ENCODE measurements at places on chromosomes 13 and 19. TPM values are rescaled to one million over a fixed set of nuclear protein-coding genes. Genes with fewer than 3 reads are reported as not detected.

GRCh38 chr19:50432221-50433028 is at the start of gene MYBPC2:
Gene MYBPC2 (plus strand): TSS chr19:50432892. CDS start chr19:50432954, 62 bp downstream.
- DNase-seq = no peak

GRCh38 chr19:38143847-38144246 is 80.2 kb downstream of the DPF1 start:
- DNase-seq = no peak

DNA sequence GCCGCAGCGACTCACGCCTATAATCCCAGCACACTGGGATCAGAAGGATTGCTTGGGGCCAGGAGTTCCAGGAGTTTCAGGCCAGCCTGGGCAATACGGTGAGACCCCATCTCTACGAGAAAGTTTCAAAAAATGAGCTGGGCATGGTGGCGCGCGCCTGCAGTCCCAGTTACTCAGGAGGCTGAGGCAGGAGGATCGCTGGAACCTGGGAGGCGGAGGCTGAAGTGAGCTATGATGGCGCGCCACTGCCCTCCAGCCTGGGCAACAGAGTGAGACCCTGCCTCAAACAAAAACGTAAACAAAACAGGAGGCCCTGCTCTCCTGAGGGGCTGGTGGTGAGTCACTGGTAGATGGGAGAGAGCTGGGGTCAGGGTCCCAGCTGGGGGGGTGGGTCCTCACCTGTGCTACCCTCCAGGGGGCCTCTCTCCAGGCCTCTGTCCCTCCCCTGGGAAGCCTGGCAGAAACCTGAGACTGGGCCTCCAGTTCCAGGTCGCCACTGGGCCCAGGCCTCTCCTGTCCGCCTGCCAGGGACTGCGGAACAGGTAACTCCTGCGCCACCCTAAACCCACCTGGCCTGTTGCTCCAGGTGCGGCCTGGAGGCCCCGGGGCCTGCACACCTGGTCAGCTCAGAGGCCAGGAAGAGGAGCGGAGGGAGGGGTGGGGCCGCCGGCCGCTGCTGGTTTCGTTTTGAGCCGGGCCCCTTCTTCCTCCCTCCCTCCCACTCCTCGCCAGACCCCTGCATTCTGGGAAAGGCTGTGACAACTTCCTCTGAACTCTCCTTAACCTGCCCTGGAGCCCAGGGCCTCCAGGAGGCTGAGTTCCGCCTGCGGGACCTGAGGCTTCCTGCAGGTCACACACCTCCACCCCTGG is 17.2 kb upstream of the ZBTB7A start:
- DNase-seq = no peak

DNA sequence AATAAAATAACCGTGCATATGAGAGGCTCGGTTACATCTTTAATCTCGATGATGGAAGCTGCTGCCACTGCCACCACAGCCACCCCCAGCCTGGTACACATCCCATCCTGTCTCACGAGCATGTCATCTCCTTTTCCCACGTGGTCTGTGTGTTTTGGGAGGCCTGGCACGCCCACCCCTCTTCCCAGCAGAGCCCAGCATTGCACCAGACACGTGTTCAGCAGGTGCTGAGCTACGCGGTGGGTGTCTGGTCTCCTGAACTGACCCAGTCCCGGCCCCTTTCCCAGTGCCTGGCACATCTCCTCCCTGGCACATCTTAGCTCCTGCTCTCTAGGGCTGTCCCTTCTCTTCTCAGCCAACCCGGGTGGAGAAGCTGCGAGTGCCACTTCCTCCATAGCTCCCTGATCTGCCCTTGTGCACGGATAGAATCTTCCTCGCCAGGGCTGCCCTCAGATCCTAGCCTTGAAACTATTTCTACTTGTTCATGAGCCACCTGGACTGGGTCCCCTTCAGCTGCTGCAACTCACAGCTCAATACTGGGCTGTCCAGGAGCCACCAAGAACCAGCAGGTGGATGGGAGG is 36.8 kb upstream of the ZNF536 start:
- no peak for DNase-seq

DNA sequence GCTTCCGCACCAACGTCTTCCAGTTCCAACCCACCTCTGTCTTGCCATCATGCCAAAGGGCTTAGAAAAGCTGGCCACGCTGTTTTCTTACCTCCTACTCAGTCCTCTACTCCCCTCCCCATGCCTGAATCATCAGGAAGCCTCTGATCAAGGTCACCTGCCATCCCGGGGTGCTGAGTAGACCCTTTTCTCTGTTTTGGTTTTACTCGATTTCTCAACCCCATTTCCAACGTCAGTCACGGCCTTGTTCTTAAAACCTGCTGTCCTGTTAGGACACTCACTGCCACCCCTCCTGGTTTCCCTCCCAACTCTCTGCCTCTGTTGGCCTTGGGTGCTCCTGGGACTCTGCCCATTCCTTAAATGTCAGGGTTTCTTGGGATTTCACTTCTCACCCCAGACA is 350.1 kb downstream of the FOXO1 start:
- no peak for DNase-seq

FREM2 gene
- total RNA-seq = 0.07 TPM

DNA sequence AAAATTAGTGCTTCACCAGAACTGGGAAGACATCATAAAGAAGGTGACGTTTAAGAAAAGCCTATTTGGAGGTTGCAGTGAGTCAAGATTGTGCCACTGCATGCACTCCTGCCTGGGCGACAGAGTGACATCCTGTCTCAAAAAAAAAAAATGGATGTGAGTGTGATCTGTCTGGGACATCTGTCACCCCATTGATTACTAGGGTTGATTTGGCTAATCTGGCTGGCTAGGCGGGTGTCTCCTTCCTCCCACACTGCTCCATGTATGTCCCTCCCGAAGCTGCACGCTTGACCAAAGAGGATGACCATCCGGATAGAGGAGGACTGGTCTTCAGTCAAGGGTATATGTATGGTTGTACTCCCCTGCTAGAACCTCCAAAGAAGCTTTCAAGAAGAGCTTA is 2.6 kb downstream of the GTF2F2 start:
- DNase-seq = no peak

GRCh38 chr13:88648598-88649373 is 977.6 kb downstream of the SLITRK5 start:
- no peak for DNase-seq

RXFP2 gene
- not detected for total RNA-seq

FGF9 gene
- total RNA-seq = 0.90 TPM

ZNF665 gene
- 3.3 TPM for total RNA-seq

DNA sequence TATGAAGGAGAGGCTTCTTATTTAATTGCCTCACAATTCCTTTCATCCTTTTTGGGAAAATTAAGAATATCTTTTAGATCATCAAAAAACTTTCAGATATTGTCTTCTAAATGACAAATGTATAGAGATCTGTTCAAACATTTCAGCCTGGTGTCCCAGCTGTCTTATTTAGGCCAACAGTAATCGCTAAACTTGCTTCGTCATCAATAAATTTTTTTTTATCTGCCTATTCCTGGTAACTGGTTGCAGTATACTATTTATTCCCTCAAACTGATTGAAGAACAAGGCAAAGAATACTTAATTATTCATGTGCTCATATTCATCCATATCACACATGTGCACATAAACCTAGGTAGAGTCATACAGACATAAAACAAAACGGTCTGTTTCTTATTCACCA is 5.3 kb upstream of the MYO16 start:
- no peak for DNase-seq

DNA sequence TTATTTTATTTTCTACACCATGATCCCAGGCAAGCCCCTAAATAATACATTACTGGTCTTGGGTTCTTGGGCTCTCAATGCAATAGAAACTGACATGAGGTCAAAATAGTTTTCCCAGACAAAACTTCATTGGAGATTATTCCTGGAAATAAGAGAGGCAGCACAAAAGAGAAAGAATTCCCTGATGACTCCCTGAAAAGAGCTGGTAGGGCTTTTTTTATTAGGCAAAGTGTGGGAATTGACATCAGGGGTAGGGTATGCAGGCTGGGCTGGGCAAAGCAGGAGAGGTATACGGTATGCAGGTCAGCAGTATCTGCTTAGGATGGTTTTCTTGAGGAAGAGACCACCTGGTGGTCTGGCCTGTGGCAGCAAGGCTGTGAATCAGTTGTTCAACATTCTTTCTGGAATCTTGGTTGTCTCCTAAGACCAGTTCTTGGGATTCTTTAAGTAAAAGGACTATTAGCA is 9.3 kb upstream of the IGFL3 start:
- DNase-seq = no peak
